Activated CD4-positive, alpha-beta T cell treated with anti-CD3 and anti-CD28 coated beads for 4 hours (primary cell): ENCODE measurements at places on chromosomes 7 and 10.

DNA sequence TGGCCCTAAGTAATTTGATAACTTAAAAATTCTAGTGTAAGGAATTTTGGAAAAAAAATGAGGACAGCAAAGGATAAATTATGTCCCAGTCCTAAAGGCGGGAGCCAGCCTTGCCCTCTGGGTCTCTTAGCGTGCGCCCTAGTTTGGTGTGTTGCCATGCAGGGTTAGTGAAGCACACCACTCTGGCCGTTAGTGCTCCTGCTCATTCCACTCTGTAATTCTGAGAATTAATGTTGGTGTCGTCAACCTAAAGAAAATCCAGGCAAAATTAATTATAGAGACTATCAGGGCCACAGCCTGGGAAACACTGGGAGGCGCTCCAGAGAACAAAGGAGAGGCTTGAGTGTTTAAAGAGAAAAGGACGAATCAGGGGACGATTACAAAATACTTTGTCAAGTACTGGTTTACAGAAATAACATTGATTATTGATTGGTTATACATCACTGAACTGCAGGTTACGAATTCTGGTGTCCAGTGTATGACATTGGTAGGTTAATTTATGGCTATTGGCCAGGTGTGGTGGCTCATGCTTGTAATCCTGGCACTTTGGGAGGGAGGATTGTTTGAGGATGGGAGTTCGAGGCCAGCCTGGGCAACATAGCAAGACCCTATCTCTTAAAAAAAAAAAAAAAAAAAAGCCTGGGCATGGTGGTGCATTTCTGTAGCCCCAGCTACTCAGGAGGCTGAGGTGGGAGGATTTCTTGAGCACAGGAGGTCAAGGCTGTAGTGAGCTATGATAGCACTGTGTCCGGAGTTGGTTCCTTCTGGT lies 5.8 kb downstream of the DYNC2I1 start:
- DNase-seq, result no peak

- DNase-seq, result no peak
Observed at GRCh38 chr7:27245798-27246691, 3.4 kb downstream of the EVX1 start.

DNA sequence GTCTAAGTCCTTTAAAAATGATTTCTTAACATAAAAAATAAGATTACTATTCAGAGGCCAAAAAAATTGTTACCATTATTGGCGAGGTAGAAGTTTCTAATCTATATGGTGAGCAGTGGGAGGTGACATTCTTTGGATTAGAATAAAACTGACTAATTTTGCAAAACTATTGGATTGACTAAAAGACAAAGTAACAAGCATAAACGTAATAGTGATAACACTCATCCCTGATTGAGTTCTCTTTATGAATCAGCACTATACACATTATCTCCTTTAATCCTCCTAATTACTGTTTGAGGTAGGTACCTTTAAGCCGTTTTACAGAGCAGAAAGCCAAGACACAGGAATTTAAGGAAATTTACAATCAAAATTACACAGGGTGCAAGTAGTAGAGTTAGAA lies 139.2 kb upstream of the NRP1 start:
- DNase-seq, result no peak

- no peak for DNase-seq
Observed at GRCh38 chr10:111126077-111126476, 49.2 kb downstream of the ADRA2A start.

DNA sequence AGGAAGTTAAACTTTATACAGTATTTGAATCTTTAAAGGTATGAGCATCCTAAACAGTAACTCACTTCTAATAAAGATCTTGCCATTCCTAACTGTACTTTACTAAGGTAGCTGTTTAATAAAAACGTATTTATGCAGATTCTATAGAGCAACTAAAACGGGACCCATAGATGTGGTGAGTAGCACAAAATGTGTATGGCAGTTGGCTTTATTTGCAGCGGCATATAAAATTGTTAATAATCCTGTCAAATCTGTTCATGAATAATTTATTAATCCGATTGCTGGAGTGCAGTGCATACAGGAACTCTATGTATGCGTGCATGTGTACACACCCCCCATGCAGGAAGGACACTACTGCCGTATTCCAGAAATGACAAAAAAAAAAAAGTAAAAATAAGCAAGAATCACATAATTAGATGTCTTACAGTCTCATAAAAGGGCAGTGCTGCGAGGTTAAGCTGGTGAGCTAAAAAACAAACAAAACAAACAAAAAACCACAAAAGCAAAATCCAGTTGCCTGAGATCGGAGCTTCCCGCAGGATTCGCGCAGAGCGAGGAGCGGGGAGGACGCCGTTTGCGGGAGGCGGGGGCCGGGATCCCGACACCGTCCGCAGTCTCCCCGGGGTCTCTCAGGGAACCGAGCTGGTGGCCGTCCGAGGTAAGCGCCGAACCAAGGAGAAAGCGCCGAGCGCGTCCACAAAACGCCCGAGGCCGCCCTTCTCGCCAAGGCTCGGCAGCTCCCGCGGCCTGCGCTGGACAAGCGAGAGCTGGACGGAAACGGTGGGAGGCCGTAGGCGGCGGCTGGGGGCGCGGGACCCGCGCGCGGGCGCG lies 518 bp upstream of the COMMD3 start:
- no peak for DNase-seq

GRCh38 chr7:50552139-50552538 lies 13.1 kb downstream of the DDC start:
- no peak for DNase-seq

- DNase-seq, result no peak
Observed at GRCh38 chr7:12373580-12374263, 29.9 kb downstream of the VWDE start.

- no peak for DNase-seq
Observed at GRCh38 chr7:40329601-40330153, 194.9 kb downstream of the SUGCT start.

- DNase-seq, result no peak
Observed at GRCh38 chr7:100547872-100548271, 8.9 kb downstream of the AGFG2 start.

GRCh38 chr7:75878312-75878768 lies 494 bp upstream of the RHBDD2 start:
- DNase-seq, result no peak

DNA sequence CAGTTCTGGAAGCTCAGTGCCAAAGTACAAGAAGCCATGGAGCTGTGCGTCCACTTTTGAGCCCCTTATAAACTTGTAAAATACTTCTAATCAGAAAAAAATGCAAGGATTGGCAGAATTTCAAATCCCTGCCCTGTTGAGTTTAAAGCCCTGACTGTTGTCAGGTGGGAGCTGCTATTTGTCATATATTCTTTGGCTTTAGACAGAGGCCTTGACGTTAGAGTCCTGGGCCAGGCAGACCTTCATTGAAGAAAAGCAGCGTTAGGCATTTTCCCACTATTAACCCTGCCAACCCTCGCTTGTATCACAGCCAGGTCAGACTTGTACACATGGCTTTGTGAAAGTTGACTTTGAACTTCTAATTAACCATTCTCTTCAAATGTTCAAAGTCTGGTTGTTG lies 155.4 kb downstream of the TWIST1 start:
- DNase-seq, result no peak

- no peak for DNase-seq
Observed at GRCh38 chr10:107915215-107915610, 750.7 kb upstream of the SORCS1 start.

GRCh38 chr7:105685161-105685560 lies 103.9 kb upstream of the EFCAB10 start:
- DNase-seq, result no peak

GRCh38 chr7:30133736-30134610 lies 813 bp upstream of the MTURN start:
- no peak for DNase-seq

DNA sequence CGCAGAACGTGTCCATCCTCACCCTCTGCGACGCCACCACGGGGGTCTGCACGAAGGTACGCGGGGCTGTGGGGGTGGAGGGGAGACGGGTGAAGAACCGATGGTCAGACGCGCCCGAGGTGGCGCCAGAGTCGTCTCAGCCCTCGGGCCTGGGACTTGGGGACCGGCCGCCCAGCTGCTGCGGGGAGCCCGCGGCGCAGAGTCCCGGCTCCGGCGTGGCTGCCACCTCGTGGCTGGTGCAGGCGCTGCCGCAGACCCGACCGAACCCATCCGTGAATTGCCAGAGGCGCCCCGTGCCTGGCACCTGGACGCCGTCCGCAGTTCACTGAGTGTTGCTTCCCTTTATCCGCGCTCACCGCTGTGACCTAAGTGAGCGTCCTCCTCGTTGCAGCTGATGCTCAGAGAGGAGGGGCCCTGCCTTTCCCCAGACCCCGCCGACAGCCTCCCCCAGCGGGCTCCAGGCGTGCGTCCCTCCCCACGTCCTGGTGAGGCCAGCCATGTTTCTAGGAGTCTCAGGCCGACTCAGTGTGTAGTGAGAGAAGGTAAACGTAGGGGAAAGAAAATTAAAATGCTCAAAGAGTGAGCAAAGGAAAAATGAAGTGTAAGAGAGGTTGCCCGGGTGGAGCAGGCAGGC lies 208.7 kb downstream of the PAXIP1 start:
- no peak for DNase-seq

- no peak for DNase-seq
Observed at GRCh38 chr7:13262929-13263530, 575.6 kb downstream of the ARL4A start.

GRCh38 chr7:108358553-108358952 lies 97.7 kb downstream of the NRCAM start:
- DNase-seq, result no peak

DNA sequence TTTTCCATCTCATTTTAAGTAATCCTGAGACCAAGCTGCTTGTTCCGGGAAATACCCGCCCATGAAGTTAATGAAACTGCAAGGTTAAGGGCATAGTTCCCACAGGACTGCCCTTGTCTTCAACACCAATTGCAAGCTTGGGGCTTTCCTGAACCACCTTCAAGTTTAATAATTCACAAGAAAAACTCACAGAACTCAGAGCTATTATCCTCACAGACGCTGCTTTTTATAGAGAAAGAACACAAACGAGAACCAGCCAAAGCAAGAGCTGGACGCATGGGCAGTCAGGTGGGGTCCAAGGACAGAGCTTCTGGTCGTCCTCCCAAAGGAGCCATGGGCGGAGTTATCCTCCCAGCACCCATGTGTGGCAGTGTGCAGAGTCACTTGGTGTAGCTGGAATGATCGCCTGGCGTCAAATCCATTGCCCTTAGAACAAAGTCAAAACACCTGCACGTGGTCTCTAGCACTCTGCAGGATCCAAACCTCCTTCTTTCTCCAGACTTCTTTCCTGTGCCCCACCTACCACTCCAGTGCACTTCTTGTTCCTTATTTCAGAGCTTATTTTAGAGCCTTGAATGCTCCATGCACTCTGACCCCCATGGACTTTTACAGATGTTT lies 56.7 kb downstream of the SNX10 start:
- DNase-seq, result no peak

- no peak for DNase-seq
Observed at GRCh38 chr7:18941207-18941606, 176.2 kb downstream of the TWIST1 start.

DNA sequence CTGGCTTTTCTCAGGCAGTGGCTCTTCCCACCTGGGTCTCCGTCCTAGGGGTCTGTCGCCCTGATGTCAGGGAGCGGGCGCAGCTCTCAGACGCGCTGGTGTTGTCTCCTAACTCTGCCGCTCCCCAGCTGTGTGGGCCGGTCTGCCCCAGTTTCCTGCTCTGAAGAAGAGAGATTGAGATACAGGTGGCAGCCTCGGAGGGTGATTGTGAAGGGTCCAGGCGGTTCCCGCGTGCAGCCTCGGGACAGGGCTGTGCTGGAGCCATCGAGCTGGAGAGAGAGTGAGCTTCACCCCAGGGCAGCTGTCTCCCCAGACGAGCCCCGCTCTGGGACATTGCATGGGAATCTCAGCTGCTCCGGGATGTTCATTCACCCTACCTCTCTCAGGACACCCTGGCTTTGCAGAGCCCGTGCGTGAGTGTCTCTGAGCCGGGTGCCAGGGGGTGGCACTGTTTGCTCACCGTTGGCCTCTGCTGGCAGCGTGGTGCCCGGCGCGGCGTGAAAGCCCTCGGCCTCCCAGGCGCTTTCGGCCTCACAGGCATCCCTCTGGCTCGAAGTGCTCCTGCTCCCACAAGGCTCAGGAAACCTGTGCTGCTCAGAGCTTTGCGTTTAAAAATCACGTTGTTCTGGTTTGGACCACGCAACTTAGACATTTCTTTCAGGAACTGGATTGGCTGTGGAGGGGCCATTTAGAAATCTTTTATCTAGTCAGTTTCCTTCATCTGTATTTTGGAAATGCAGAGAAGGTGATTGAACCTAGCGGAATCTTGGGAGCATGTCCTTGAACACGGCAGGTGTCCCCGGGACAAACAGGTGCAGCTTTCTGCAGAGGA lies 33.8 kb upstream of the ZFAND2A start:
- peak; percentile 14 for DNase-seq

GRCh38 chr10:126595160-126595559 lies 75.3 kb downstream of the C10orf90 start:
- no peak for DNase-seq

DNA sequence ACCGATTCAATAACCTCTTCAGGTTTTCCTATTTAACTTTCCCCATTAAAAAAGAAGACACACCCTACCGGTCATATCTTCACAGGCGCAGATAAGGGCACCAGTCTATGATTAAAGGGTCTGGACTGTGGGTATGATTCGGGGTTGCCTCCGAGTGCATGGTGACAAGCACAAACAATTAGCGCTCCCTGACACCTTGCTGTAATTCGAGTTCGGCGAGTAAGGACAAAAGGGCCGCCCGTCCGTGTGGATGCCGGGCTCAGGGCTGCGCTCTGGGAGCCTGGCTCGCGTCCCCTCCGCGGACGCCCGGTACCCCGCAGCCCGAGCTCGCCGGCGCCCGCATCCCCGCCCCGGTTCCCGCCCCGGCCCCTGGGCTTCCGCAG lies 111.9 kb upstream of the RHEB start:
- peak; percentile 18 for DNase-seq

- no peak for DNase-seq
Observed at GRCh38 chr10:34384372-34384771, 430.7 kb downstream of the PARD3 start.

GRCh38 chr10:119131512-119132240 lies 27.8 kb downstream of the DENND10 start:
- peak; percentile 50 for DNase-seq

- no peak for DNase-seq
Observed at GRCh38 chr7:45699015-45699309, 124.8 kb downstream of the ADCY1 start.

DNA sequence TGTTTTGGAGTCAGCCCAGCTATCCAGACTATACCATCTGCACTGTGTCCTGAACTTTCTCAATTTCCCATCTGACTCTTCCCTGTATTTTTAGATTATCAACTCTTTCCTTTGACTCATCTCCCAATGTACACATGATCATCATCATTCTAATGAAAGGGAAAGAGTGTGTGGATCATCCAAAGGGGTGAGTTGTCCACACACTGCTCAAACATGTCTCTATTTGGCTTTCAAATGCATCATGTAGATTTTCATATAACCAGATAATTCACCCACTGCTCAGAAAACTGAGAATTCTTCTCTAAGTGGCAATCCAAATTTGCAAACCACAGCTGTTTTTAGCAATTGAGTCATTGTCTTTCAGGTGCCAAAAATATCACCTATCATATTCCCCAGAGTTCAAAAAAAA lies 190.2 kb upstream of the HPS1 start:
- no peak for DNase-seq
